CD4-positive, alpha-beta T cell (primary cell): ENCODE measurements at places on chromosomes 7 and 10. TPM values are rescaled to one million over a fixed set of nuclear protein-coding genes. Genes with fewer than 3 reads are reported as not detected.

The C10orf143 gene
- 4.3 TPM for total RNA-seq

The OR6V1 gene
- not detected for total RNA-seq

The CAMK2B gene
- total RNA-seq: not detected

The MINDY3 gene
- 40.6 TPM for total RNA-seq

The TMEM168 gene
- total RNA-seq: 11.9 TPM

The HGF gene
- not detected for total RNA-seq

The PIP gene
- not detected for total RNA-seq

The HOXA7 gene
- total RNA-seq: not detected
